ENCODE measurements at places on chromosomes 5 and 9.

DNA sequence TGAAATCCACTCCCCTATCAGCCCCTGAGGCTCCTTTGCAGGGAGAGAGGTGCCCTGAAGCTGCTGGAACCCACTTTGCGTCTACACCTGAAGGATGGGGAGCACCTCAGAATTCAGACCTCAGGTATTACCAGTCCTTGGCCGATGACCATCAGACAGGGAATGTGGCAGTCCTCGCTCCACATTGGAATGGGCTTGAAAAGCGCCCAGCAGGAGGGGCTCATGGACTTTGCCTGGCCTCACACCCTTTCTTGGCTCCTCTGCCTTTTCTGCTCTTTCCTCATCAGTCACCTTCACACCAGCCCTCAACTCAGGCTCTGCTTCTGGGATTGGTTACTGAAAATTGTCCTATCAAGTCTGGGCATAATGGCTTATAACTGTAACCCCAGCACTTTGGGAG, 83.9 kb downstream of the BARX1 start:
- no peak for DNase-seq

DNA sequence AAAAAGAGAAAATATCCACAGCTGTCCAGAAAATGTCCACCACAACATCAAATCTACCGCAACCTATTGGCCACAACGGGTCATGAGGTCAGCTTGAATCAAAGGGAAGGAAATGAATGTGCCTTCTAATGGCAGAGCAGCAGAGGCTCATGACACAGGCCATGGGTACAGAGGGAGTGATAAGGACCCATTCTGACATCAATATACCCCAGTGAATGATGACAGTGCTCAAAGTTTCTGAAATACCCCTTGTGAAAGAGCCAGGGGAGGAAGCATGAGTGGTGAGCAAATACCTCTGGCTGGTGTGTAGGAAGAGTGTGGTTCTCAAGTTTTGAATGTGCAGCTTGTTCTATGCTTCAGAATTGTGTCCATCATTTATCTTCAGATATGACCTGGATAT, 348.2 kb downstream of the IRX1 start:
- no peak for DNase-seq

DNA sequence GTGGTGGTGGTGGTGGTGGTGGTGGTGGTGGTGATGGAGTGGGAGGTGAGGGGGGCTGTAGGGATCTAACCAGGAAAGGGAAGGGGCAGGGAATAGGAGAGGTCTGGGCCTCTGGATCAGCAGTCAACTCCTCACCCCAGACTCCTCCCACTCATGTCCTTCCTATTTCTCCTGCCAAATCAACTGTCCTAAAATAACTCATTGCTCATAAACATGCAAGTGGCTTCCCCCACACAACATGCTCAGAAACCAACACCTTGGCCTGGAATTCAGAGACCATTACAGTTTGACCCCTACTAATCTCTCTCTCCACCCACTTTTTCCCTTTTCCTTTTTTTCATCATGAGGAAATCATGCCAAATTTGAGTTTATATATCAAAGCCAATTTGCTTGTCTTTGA, 8.4 kb upstream of the FSD1L start:
- DNase-seq: no peak

- no peak for DNase-seq
Observed at GRCh38 chr5:137273511-137273910, 225.6 kb downstream of the SPOCK1 start.

DNA sequence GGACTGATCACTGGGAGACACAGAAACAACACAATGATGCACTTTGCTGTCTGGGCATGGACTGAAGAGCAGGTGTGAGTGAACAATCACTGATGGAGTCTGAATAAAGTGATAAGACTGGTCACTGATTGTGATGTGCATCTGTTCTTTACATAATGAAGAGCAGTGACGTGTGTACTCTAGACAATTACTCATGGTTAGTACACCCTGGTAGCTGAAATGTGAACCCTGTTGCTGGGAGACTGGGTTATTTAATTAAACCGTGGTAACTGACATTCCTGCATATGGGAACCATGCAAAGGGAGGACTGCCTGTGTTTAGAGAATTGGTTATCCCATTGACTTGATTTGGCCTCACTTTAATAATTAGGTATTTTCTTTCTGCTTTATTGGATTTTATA, 202.9 kb downstream of the NR2F1-AS1 start:
- no peak for DNase-seq

- peak; percentile 78 for DNase-seq
Observed at GRCh38 chr5:134586866-134587524, 45.6 kb downstream of the SAR1B start.

DNA sequence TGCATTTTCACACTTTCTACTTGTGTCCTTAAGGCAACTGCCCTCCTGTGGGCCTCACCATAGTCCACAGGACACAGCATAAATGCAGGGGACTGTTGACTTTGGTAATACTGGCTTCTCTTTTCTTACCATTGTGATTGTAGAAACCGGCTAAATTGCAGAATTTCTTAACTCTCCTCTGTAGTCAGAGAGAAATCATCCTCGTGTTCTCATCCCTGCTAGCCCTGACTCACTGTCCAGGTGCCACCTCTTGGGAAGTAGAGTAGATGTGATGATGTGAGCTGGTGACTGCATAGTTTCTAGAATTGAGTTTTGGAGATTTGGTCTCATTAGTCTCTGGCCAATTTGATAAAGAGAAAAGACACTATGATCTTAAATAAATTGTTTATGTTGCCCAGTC, 5.5 kb downstream of the PHF24 start:
- no peak for DNase-seq

DNA sequence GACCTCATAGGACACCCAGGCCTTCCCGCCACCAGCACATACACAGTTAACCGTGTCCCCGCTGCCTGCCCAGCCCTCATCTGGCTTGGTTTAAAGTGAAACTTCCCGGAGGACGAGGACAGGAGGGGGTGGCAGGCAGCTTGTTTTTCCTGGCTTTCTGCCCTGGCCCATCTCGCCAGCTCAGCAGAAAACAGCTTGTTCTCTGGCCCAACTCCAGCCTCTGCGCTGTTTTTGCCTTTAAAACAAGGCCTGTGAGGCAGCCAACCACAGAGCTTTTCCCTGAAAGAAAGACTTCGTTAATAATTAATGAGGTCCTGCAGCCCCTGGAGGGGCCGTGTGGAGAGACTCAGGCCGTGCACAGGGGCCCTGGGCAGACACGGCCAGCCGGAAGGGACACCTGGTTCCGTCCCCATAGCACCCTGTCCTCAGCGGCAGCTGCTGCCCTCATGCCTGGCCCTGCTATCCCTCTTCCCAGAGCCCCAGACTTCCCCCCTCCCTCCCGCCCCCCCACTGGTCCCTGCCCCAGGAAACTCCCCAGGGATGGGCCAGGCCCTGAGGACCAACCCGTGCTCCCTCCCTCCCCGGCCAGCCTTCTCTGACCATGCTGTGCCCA, 108.7 kb downstream of the RXRA start:
- DNase-seq: no peak

DNA sequence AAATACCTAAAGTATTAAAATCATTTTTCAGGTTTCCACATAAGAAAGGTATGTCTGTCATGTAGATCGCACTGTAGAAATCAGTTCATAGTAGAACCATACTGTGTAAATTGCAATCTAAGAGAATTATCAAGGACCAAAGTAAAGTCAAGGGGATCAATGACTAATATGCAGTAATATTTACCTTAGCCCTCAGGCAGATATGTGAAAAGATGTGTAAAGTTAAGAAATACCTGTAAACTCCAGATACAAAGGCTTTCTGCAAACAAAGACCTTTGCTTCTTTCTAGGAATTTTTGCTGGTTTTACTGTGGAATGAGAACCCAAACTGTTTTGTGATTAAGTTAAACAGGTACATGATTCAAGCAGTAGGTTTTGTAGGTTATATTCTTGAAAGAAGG, 11.6 kb downstream of the POLK start:
- DNase-seq: no peak

GRCh38 chr5:97100476-97100875, 41.9 kb downstream of the LIX1 start:
- no peak for DNase-seq

DNA sequence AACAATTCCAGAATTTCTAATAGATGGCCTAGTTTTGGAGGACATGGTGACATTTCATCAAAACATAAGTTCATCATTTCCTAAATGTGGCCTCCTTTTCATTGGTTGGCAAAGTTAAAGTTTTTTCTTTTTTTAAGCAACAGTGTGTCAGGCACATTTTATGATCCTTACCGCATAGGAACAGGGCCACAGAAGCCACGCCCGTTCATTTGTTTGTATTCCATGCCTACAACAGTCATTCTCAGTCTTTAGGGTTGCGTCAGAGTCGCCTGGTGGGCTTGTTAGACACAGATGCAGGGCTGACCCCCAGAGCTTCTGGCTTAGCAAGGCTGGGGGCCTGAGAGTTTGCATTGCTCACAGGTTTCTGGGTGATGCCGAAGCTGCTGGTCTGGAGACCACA, 130.2 kb downstream of the HSD17B3 start:
- no peak for DNase-seq

- DNase-seq: peak; percentile 70
Observed at GRCh38 chr9:129270903-129271431, 92.9 kb upstream of the IER5L start.

DNA sequence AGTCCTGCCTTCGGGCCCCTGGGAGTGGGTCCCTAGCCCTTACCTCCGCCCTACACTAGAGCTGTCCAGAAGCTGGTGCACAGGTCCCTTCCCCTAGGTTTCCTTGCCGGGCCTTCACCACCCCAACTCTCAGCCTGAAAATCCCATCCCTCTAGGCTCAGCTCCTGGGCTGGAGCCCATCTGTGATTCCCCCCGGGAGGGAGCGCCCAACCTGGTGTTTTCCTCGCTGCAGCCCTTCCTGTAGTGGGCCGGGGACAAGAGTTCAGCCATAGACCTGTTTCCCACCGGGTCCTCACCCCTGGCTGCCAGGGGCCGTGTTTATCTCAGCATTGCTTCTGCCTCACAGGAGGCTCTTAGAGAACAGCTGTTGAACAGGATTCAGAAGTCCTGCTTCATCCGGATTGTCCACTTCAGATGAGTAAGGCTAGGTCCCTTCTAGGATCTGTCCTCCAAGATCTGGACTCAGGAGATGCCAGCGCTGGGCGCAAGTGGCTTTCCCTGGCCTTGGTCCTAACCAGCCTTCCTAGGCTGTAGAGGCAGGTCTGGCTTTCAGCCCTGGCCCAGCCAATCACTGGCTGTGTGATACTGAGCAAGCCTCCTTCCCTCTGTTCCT, 965 bp downstream of the GLIPR2 start:
- peak; percentile 31 for DNase-seq

GRCh38 chr5:180823346-180823745, 20.7 kb upstream of the MGAT1 start:
- no peak for DNase-seq

GRCh38 chr5:6843335-6843734, 130.1 kb downstream of the TENT4A start:
- DNase-seq: no peak

DNA sequence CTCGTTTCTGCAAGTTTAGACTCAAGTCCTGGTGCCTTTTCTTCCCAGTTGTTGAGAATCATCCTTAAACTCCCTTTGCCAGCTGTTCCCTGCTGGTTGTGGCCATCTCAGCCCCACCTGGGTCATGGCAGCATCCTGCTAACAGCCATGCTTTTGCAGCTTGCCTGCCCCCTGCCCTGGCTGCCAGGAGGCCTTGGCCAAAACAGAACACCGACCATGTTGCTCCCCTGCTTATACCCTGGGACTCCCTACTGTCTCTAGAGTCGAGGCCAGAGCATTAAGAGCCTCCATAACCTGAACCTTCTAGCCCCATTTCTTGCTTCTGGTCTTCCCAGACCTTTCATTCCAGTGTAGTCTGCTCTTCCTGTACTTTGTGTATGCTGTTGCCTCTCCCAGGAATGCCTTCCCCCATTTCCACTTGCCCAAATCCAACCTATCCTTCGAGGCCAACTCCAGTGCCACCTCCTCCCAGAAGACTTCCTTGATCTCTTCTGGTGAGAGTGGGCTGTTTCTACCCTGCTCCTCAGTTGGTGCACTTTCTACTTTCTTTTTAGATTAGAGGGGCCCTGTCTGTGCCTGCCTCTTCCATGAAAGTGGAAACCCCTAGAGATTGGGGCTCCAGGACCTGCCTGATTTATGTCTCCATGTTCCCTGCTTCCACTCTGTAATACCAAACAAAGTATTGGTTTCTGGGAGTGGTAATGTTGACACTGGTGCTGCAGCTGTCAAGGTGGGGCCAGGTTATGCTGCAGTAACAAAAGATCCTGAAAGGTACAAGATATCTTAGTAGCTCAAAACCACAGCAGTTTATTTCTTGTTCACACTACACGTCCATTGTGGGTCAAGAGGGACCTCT, 88.2 kb downstream of the AMBP start:
- no peak for DNase-seq

DNA sequence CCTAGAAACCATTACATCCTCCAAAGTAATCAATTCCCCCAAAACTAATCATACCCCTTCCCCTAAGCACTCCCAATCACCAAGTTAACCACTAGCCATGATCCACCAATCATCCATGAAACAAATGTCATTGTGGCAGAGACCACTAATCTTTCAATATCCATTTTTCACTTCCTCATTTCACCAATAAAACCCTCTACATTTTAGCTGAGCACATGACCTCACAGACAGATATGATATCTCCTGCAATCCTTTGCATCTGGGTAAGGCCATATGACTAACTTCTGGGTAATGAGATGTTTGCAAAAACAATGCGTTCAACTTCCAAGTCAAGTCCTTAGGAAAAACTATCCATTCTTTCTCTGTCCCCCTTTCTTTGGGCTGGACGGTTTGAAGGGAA, 20.7 kb downstream of the OR2S2 start:
- DNase-seq: no peak

GRCh38 chr5:157312492-157312891, 46.6 kb downstream of the CYFIP2 start:
- DNase-seq: peak; percentile 77

DNA sequence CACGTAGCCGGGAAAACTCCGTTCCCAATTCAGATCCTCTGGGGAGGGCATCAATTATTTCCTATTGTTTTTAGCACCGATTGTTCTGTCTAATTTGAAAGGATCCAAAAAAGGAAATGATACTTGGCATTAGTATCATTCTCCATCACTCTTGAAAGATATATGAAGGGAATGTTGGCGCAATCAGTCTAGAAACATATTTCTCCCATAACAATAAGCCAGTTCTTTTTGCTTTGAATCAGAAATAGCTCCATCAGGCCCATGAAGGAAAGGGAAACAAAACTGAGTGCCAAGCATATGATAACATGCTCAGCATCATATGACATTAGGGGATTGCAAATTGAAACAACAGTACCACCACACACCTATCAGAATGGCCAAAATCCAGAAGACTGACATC, 39.8 kb downstream of the SRD5A1 start:
- no peak for DNase-seq

GRCh38 chr5:73630765-73631164, 4.8 kb downstream of the ARHGEF28 start:
- no peak for DNase-seq
